Esophagus mucosa (tissue), 1 donor: ENCODE measurements at places on chromosomes 4 and X. TPM values are rescaled to one million over a fixed set of nuclear protein-coding genes. Genes with fewer than 3 reads are reported as not detected.
A peak's percentile ranks its signal among the peaks of the same experiment; 100 is the strongest.

DNA sequence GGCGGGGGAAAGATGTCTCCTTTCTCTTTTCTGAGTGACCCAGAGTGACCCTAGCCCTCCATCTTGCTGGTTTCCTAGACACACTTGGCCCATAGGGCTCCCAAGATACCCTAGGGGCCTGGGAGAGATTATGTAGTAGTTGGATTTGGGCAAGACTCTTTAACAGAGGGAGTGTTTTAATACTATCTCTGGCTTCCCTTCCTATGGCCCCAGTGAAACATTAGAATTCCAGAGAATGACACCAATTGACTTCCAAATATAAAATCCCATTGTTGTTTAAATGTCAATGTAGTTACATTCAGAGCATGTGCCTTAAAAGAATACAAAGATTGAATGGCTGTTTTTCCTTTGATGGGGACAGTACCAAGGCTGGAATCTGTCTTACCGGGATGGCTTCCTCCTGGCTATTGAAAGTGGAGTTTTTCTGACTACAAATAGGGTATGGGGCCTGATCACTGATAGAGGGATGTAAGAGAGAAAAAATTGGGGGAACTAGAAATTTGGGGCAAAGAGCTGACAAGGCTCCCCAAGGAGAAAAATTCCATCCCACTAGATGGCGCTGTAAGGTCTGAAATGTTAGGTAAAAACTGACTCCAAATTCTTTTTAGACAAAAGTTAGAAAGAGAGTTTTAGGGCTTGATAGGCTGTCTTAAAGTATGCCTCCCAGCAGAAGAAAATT is 10.7 kb downstream of the TENT5D start:
- no peak for ATAC-seq

DNA sequence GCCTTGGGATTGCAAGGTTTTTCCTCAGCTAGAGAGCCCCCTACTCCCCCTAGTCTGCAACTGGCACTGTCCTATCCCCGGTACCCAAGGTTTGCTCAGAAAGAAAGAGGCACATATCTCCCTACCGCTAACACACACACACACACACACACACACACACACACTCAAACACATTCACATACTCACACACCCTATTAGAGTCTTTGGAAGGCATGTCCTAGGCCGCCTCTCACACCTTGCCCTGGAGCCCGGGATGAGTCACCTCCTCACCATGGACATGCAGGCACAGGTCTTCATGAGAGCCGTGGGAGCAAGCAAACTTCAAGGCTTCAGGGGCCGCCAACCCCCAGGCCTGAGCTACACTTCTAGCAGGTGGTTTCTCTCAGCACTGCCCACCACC is 49.2 kb downstream of the PJA1 start:
- peak; percentile 96 for ATAC-seq

DNA sequence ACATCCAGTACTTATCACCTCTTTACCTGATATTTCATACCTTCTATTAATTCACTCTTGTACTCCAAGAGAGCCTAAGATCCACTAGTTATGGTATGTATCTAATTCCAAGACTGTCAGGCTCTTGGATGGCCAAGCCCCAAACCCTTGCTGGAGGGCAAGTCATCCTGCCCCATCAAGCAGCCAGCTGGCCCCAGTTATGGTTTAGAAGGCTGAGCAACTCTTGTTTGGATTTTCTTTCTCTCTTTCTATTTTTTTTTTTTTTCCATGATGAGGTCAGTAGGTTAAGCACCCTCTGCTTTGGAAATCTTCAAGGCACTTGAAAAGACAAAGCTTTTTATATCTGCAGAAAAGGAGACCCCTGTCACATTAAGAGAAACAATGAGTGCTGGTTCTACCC is 10.9 kb upstream of the FGF16 start:
- ATAC-seq: no peak

The INPP4B gene
- total RNA-seq: 9.7 TPM

The MAGED4 gene
- 1.4 TPM for total RNA-seq
